Activated CD8-positive, alpha-beta T cell treated with anti-CD3 and anti-CD28 coated beads for 36 hours (primary cell): ENCODE measurements at places on chromosomes 7 and 10. TPM values are rescaled to one million over a fixed set of nuclear protein-coding genes. Genes with fewer than 3 reads are reported as not detected.

- no peak overlapping the region for H3K4me3 ChIP-seq
- no peak for DNase-seq
- H3K36me3 ChIP-seq, result no peaks in the 10 kb centered on the region
- H3K27me3 ChIP-seq, result no peaks in the 10 kb centered on the region
- H3K27ac ChIP-seq, result no peak overlapping the region
These were observed 22.4 kb downstream of the PDE1C start for GRCh38 chr7:32047801-32048200.

- H3K27me3 ChIP-seq, result peaks cover 53% of the 10 kb centered on the region
- H3K4me3 ChIP-seq, result no peak overlapping the region
- H3K27ac ChIP-seq, result no peak overlapping the region
- no peak for DNase-seq
- no peaks in the 10 kb centered on the region for H3K4me1 ChIP-seq
These were observed 5.1 kb upstream of the TSPAN12 start for GRCh38 chr7:120862987-120863590.

GRCh38 chr10:454860-455259 lies 234.6 kb downstream of the DIP2C start:
- H3K4me3 ChIP-seq, result peak overlapping the region; percentile 36
- H3K36me3 ChIP-seq, result no peaks in the 10 kb centered on the region
- H3K27me3 ChIP-seq, result no peaks in the 10 kb centered on the region
- H3K27ac ChIP-seq, result peak overlapping the region; percentile 62
- no peak for DNase-seq

- H3K4me3 ChIP-seq, result peak overlapping the region; percentile 61
- peaks cover 3% of the 10 kb centered on the region for H3K27me3 ChIP-seq
- peaks cover 12% of the 10 kb centered on the region for H3K4me1 ChIP-seq
- peak overlapping the region; percentile 63 for H3K27ac ChIP-seq
- peak; percentile 72 for DNase-seq
These were observed 144.0 kb upstream of the RET start for GRCh38 chr10:42932735-42933447.

GRCh38 chr10:58531084-58531695 lies 18.5 kb downstream of the BICC1 start:
- no peaks in the 10 kb centered on the region for H3K4me1 ChIP-seq
- DNase-seq, result peak; percentile 70
- H3K4me3 ChIP-seq, result no peak overlapping the region
- H3K27ac ChIP-seq, result no peak overlapping the region
- peaks cover 8% of the 10 kb centered on the region for H3K27me3 ChIP-seq
- no peaks in the 10 kb centered on the region for H3K36me3 ChIP-seq

DNA sequence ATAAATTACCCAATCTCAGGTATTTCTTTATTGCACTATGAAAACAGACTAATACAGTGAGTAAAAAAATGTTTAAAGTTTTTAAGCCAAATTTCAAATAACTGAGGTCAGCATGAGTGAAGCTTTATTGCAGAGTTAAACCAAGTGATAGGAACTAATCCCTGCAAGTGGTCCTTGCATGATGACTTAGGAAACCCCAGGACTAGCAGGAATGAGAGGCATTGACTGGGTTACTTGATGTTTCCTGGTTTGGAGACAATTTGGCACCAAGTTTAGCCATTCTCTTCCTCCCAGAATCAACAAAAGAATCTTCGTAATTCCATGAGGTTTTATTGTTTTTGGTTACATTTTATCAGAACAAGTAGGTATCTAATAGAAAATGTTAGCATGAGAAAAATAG lies 194.2 kb downstream of the BICC1 start:
- no peak overlapping the region for H3K4me3 ChIP-seq
- no peaks in the 10 kb centered on the region for H3K36me3 ChIP-seq
- no peaks in the 10 kb centered on the region for H3K4me1 ChIP-seq
- no peak for DNase-seq
- H3K27me3 ChIP-seq, result no peaks in the 10 kb centered on the region

DNA sequence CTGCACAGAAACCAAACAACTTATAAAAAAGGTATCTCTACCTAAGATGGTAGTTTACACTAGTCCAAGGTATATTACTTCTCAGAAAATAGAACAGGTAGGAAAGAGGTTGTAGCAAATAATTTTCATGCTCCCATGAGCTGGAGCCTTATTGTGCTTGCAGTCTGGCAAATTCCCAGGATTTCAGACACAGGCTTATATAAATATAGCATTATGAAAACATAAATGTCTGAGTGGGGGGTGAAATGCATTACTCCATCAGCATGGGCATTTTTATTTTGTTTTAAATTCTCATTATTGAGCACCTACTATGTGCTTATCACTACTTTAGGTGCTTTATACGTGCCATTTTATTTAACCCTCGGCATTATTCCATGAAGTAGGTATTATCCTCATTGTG lies 83.0 kb upstream of the PHYHIPL start:
- no peaks in the 10 kb centered on the region for H3K27me3 ChIP-seq
- H3K4me1 ChIP-seq, result no peaks in the 10 kb centered on the region
- DNase-seq, result no peak
- H3K36me3 ChIP-seq, result no peaks in the 10 kb centered on the region
- H3K4me3 ChIP-seq, result no peak overlapping the region

ADCYAP1R1 gene
- not detected for total RNA-seq

DNA sequence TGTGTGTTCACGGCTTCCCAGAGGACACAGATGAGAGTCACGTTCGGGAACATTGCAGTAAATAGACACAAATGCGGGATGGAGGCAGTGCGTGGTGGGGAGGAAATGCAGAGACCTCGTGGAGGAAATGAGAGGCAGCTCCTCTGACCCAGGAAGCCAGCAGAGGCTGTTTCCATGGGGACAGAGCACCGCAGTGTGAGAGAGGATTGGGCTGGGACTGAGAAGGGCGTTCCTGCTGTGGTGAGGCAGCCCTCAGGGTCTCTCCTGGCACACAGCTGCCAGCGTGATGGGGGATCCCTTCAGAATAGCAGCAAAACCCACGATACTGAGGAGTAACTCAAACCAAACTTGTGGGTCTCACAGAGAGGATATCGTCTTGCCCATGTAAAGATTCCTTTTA lies 21.7 kb upstream of the BHLHA15 start:
- peaks cover 5% of the 10 kb centered on the region for H3K4me1 ChIP-seq
- H3K36me3 ChIP-seq, result peaks cover 42% of the 10 kb centered on the region
- no peak for DNase-seq
- H3K27ac ChIP-seq, result peak overlapping the region; percentile 17
- H3K4me3 ChIP-seq, result no peak overlapping the region

- DNase-seq, result no peak
- no peak overlapping the region for H3K27ac ChIP-seq
- no peaks in the 10 kb centered on the region for H3K36me3 ChIP-seq
- no peaks in the 10 kb centered on the region for H3K27me3 ChIP-seq
- H3K4me3 ChIP-seq, result no peak overlapping the region
These were observed 145.2 kb downstream of the PPP1R9A start for GRCh38 chr7:95052566-95053094.

SCART1 gene
- 2.8 TPM for total RNA-seq

VAX1 gene
- total RNA-seq, result not detected

AGAP5 gene
- total RNA-seq, result 9.8 TPM

CPVL gene
- not detected for total RNA-seq

GIMAP7 gene
- 29.0 TPM for total RNA-seq

GRCh38 chr7:122397381-122397780 lies 92.8 kb upstream of the FEZF1 start:
- no peaks in the 10 kb centered on the region for H3K27me3 ChIP-seq
- no peak overlapping the region for H3K4me3 ChIP-seq
- no peaks in the 10 kb centered on the region for H3K36me3 ChIP-seq
- no peak for DNase-seq
- no peaks in the 10 kb centered on the region for H3K4me1 ChIP-seq

C10orf71 gene
- not detected for total RNA-seq

DNA sequence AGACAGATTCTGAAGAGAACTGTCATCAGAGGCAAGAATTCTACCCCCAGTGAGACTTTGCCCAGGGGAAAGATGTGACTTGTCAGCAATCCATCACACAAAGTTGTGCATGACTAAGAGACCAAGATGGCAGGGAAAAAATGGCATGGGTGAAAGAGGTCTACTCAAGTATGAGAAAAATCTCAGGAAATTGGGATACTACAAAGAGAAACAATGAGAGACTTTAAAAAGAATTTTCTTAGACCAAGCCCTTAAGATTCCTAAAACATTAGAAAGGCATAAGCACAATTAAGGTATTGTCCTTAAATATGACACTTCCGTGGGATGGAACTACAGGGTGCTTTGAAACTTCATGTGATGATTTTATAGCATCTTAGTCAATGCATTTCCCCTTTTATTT lies 45.6 kb upstream of the PDE1C start:
- no peak overlapping the region for H3K27ac ChIP-seq
- H3K36me3 ChIP-seq, result no peaks in the 10 kb centered on the region
- H3K4me1 ChIP-seq, result no peaks in the 10 kb centered on the region
- H3K4me3 ChIP-seq, result no peak overlapping the region

- H3K4me3 ChIP-seq, result no peak overlapping the region
- no peak for DNase-seq
- peaks cover 2% of the 10 kb centered on the region for H3K4me1 ChIP-seq
- peaks cover 20% of the 10 kb centered on the region for H3K27me3 ChIP-seq
- no peaks in the 10 kb centered on the region for H3K36me3 ChIP-seq
These were observed 6.4 kb downstream of the SDK1 start for GRCh38 chr7:3307435-3307834.

DNA sequence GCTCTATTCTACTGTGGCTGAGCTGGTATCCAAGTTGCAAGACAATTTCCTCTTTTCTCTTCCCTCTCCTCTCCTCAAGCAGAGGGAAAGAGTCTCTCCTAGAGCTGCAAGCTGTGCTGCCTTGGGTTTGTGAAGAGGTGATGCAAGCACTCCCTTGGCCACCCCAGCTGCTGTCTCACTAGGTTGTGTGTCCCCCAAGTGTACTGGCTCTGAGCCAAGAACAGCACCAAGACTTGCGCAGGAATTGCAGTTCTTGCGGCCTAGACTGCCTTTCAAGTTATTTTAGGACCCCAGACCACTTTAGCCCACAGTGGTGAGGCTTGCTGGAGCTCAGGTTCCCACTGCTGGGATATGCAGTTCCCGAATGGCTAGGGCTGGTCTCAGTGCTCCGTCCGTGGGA lies 411.6 kb downstream of the DPP6 start:
- H3K27me3 ChIP-seq, result no peaks in the 10 kb centered on the region
- no peak overlapping the region for H3K4me3 ChIP-seq
- no peak overlapping the region for H3K27ac ChIP-seq
- no peak for DNase-seq
- no peaks in the 10 kb centered on the region for H3K4me1 ChIP-seq
- no peaks in the 10 kb centered on the region for H3K36me3 ChIP-seq

DNA sequence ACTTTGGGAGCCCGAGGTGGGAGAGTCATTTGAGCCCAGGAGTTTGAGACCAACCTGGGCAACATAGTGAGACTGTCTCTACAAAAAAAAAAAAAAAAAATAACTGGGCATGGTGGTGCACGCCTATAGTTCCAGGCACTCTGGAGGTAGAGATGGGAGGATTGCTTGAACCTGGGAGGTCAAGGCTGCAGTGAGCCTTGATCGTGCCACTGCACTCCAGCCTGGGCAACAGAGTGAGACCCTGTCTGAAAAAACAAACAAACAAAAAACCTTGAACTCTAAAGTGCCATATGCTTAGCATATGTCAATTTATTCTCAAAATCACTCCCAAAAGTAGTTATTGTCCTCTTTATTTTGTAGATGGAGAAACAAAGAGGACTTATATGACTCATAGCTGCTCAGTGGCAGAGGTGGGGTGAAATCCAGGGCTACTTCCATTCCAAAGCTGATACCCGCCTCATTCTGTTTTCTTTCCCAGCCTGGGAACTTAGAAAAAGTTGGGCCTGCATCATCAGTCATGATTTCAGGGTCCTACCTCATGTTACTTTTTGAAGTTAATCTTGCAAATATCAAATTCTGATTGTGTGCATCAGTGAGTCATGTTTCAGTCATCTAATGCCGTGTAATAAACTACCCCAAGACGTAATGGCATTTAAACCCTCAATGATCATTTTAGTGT lies 13.3 kb downstream of the DHTKD1 start:
- H3K36me3 ChIP-seq, result peaks cover 9% of the 10 kb centered on the region
- no peak overlapping the region for H3K4me3 ChIP-seq
- no peaks in the 10 kb centered on the region for H3K27me3 ChIP-seq
- no peaks in the 10 kb centered on the region for H3K4me1 ChIP-seq
- DNase-seq, result no peak

INHBA gene
- not detected for total RNA-seq

DNA sequence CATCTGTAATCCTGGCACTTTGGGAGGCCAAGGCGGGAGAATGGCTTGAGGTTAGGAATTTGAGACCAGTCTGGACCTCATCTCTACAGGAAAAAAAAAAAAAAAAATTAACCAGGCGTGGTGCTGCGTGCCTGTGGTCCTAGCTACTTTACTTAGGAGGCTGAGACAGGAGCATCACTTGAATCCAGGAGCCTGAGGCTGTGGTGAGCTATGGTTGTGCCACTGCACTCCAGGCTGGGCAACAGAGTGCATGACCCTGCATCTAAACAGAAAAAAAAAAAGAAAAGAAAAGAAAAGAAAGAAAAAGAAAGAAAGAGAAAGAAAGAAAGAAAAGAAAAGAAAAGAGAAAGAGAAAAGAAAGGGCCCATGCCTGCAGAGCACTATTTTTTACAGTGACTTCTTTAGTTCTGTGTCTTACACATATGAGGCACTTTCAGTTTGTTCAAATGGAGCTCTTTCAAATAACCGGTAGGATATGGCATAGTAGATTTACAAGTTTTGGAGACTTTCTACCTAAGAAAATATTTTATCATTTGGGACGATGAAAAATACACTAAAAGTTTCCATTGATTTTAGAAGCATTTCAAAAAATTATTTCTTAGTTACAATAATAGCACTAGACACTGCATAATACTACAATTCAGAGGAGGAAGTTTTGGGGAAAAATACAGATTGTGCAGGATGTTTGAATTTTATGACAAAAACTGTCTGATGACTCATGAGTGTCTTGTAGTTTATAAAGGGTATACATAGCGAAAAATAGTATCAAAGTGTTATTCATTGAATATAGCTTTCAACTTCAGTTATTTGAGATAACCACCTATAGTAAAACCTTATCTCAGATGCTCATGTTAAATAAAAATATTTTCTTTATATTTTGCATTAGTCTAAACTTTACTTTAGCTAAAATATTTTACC lies 75.9 kb downstream of the MDFIC start:
- H3K4me3 ChIP-seq, result peak overlapping the region; percentile 31
- peaks cover 53% of the 10 kb centered on the region for H3K4me1 ChIP-seq
- peak overlapping the region; percentile 77 for H3K27ac ChIP-seq
- H3K36me3 ChIP-seq, result peaks cover 55% of the 10 kb centered on the region

SKIDA1 gene
- total RNA-seq, result 0.36 TPM
